ENCODE measurements at places on chromosomes 7 and 10.

DNA sequence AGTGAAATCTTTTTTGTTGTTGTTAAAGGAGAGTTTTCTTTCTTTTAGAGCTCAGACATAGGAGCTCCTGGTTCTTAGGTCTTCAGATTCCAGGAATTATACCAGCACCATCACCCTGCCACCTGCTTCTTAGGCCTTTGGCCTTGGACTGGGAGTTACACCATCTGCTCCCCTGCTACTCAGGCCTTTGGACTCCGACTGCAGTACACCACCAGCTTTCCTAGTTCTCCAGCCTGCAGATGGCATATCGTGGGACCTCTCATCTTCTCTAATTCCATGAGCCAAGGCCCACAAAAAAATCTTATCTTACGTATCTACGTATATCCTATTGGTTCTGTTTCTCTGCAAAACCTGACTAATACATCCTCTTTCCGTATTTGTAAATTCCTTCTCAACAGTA lies 5.1 kb upstream of the TACC2 start:
- DNase-seq, result no peak

GRCh38 chr7:150735596-150736358 lies 1.4 kb upstream of the GIMAP5 start:
- no peak for DNase-seq

GRCh38 chr7:57305192-57305748 lies 144.7 kb upstream of the ZNF716 start:
- DNase-seq, result peak; percentile 0

GRCh38 chr10:36880898-36881297 lies 244.5 kb upstream of the ANKRD30A start:
- DNase-seq, result no peak

GRCh38 chr7:10266976-10267375 lies 706.7 kb upstream of the PHF14 start:
- DNase-seq, result no peak

- DNase-seq, result no peak
Observed at GRCh38 chr10:4459531-4459930, 366.5 kb upstream of the AKR1E2 start.

DNA sequence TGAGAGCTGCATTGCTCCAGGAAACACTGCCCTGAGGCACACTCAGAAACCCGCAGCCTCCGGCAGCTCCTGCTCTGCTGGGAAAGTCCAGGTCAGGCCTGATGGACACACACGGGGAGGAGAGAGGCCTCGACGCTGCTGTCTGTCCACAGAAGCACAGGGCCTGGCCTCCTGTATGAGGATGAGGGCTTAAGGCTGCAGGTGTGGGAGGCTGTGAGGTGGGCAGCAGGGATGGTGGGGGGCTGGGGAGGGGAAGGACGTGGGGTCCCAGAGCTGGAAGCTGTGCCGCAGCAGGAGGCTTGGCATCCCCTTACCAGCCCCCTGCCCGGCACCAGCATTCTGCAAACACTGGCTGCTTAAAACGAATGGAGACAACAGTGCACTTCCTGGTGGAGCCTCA lies 186.2 kb downstream of the DNAJB6 start:
- DNase-seq, result no peak

All from NCI-H524 (cell line).